ENCODE measurements at places on chromosomes 4 and X.

DNA sequence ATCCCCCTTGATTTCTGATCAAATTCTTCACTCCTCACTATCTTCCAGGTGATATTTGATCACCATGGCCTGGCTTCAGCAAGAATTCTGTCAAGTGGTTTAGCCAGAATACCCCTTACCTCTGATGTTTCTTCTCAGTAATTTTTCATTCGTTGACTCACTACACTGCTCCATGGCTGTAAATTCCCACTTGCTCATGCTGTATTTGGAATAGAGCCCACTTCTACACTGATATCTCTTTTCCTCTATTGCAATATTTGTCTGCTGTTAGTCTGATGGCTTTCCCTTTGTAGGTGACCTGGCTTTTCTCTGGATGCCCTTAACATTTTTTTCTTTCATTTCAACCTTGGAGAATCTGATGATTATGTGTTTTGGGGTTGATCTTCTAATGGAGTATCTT is 73.9 kb upstream of the DIPK2B start:
- no peak for DNase-seq

- no peak for DNase-seq
Measured at GRCh38 chr4:138305050-138305449, 62.9 kb upstream of the SLC7A11 start.

DNA sequence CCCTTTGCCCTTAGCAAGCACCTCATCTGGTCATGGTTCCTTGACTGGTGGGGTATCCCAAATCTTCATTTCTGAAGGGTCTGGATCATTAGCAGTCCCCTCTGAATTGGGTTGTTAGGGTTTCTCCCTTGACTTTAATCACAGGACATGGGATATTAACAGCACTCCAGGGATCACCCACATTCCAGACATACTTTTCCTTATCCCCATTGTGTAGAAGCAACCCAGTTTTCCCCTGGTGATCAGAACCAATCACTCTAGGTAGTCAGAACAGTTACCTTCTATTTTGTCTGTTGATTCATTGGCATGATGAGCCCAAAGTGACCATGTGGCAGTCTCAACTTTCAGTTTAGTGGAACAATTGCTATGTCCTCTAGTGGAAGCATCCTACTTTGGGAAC is 29.1 kb upstream of the GRSF1 start:
- DNase-seq: no peak

DNA sequence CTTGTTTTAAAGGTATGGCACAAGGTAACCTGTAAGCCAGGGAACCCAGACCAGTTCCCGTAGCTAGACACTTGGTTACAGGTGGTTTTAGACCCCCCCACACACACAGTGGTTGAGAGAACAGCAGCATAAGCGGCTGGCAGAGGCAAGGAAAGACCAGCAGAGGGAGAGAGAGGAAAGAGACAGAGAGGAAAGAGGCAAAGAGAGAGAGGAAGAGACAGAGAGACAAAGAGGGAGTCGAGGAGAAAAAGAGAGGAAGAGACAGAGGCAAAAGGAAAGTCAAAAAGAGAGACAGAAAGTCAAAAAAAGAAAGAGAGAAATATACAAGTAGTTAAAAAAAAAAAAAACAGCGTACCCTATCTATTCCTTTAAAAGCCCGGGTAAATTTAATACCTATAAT is 19.5 kb upstream of the PCSK1N start:
- no peak for DNase-seq

DNA sequence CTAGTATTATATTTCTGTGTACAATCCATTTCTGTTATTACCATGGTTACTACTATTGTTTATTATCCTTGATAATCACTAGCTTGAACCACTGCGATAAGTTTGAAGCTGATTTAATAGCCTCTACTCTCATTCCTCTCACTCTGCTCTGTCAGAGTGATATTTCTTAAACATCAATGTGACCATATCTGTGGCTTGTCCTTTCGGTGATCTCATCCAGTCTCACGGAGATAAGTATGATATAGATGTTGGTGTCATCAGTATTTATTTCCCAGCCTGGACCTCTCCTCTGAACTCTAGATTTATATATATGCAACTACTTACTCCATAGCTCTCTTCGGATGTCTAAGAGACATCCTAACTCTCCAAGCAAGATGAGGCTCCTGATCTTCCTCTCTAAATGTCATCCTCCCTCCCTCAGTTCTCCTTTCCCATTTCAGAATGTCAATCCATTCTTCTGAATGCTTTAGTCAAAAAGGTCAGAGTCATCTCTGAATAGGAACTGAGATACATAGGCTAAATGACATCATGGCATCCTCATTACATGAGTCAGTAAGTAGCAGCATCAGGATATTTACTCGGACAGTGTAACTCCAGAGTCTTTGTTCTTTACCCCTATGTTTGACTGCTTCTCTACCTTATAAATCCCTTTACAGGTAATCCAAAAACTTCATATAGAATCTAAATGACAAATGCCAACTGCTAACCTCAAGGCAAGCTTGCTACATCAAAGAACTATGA is 129.5 kb downstream of the PACRGL start:
- no peak for DNase-seq

DNA sequence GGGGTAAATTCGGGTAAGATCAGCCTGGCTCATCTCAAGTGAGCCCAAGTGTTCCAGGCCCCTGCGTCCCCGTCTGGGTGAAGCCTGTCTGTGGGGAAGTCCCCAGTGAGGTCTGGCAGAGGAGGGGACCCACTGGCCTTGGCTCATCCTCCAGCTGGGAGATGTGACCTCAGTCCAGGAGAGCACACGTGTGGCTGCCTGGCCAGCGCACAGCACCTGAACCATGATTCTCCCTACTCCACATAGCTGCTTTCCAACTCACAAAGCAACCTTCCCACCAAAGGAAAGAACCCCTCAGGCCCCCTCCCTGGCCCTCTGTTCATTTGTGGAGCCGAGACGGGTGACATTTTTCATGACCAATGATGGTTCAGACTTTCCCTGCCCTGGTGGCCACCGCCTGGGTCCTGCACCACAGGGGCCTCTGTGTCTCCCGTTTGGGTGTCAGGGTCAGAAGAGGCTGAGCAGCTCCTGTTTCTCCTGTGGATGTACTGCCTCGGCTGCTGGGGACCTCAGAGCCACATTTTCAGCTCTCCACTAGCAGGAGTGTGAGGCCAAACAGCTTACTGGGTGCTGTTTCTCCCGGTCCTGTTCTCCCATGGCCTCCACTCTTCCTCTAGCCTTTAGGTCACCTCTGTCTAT is 111.4 kb downstream of the CPZ start:
- DNase-seq: no peak

- no peak for DNase-seq
Measured at GRCh38 chrX:117636826-117637225, 479.8 kb downstream of the KLHL13 start.

- no peak for DNase-seq
Measured at GRCh38 chr4:177555007-177555574, 112.9 kb upstream of the AGA start.

DNA sequence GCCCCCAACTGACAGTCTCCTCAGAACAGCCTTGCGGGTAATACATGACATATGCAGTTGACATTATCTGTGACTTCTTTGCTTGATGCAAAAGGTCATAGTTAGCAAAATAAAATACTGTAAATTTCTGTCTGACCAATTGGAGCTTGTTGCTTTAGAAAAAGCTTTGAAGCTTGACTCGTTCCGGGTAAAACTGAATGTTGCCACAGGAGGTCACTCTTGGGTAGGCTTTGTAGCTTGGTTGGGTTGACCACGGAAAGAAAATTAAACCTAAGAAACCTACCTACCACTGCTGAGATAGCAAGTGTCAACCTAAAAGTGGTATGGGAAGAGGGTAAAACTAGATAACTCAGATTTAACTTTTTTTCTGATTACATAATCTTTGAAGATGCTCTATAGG is 23.2 kb downstream of the PRPS2 start:
- no peak for DNase-seq

GRCh38 chrX:1295550-1295949 is 26.9 kb downstream of the CSF2RA start:
- DNase-seq: no peak

DNA sequence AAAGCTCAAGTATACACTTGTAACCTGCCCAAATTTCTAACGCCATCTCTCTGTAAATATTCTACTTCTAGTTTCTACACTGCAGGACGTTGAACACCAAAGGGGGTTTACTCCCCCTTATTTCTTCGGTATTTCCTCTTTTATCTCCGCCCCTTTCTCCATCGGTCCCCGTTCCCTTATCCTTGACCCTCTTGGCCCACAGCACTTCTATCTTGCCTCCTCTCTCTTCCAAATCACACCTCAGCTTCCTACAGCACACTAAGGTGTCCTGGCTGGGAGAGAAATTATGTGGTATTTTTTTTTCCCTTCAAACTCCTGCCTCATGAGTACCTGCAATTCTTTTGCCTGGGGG is 715 bp downstream of the ZMAT1 start:
- no peak for DNase-seq
